ENCODE measurements at places on chromosomes 3 and 15. TPM values are rescaled to one million over a fixed set of nuclear protein-coding genes. Genes with fewer than 3 reads are reported as not detected.

GRCh38 chr3:197338586-197338985 is 40.2 kb upstream of the DLG1 start:
- DNase-seq = no peak

- DNase-seq = no peak
Observed at GRCh38 chr3:162764808-162765071, 1268.1 kb downstream of the OTOL1 start.

- no peak for DNase-seq
Observed at GRCh38 chr3:177195242-177195991, 1.9 kb downstream of the TBL1XR1 start.

GRCh38 chr3:116835658-116836057 is 126.1 kb downstream of the TUSC7 start:
- no peak for DNase-seq

GRCh38 chr15:95799286-95800200 is 531.0 kb upstream of the NR2F2 start:
- DNase-seq = no peak

DNA sequence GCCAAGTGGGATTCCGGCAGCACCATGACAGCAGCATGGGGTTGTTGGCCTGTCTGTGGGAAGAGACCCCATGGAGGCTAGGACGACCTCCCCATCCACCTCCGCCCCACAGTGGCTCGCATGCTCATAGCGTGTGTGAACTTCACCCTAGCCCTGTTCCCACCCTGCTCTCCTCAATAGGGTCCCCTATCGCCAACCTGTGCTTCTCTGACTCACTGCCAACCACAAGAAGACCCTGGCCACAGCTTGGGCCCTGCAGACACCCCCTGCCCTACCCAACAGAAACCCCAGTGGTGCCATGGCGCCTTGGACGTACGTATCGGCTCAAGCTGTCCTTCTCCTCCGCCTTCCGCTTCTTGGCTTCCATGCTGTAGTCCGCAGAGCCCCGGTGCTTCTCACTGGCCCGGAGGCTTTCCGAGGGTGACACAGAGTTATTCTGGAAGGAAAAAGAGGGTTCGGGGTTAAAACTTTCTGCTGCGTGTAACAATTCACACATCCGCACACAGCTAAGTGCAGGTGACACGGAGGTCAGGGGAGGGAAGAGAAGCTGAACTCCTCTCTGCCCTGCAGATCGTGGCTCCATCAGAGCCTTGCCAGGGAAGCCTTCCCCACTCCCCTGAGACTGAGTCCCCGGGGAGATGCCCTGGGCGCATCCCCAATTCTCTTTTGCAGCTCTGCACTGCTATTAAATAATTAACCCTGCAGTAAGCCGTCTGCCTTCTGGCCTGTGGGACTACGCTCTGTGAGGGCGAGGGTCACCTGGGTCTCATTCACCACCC is 37.3 kb downstream of the TLE3 start:
- no peak for DNase-seq

DNA sequence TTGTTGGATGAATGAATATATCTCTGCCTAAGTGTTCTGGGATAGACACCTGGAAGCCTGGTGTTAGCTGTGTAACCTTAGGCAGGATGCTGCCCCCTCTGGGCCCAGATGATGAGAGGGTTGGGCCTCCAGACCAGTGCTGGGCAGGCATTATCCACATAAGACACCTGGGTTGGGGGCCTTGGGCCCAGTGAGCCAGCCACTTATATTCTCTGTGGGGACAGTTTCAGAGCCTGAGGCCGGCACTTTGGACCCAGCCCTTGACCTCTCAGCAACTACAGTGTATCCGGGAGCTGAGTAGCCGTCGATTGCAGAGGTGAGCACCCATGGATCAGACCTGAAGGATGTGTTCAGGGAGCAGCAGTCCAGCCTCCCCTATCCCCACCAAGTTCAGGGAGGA is 2.2 kb downstream of the HEMK1 start:
- DNase-seq = no peak

GRCh38 chr15:65559941-65560340 is 29.7 kb downstream of the HACD3 start:
- DNase-seq = no peak

DNA sequence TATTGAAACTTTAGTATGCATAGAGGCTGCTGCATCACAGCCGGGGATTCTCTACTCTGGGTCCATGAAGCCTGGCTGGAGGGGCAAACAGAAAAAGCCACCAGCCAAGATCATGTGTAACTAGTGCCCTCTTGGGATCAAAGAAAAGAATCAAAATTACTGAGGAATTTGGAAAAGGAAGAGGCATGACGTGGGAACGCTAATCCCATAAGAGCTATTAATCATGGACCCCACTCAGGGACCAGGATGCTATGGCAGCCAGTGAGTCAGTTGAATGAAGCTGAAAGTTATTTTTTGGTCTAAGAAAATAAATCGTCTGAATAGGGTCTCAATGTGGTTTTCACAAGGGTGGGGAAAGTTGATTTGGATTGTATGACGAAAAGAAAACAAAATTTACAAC is 1165.1 kb downstream of the ROBO2 start:
- no peak for DNase-seq

DNA sequence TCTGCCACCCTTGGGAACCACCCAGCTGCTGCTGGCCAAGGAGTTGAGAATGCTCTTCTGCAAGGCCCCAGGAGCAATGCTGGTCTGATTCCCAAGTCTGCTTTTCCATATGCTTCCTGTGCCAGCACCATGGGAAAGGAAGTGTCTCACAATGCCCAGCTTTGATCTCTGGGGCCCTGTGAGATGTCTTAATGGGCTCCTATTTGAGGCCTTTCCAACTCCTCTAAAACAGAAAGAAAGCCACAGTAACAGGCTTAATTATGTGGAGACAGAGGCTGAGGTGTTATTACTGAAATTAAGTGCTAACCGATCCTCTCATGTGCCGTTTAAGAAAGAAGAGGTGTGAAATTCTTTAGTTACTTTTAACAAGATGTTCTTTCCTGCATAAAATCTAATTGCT is 4.5 kb downstream of the EOGT start:
- DNase-seq = no peak

DNA sequence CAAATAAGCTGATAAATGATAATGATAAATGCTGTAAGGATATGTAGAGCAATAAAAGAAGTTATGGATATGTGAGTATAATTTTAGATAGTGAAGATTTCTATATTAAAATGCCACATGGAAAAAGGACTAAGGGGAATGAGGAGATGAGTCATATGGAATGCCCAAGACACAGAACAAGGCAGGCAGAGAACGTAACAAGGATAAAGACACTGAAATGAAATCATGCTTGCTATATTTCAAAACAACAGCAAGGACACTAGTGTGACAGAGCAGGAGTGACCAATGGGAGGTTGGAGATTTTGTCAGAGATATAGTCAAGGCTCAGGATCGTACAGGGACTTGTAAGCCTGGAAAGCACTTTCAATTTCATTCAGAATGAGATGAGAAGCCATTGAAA is 621.5 kb upstream of the SEMA6D start:
- no peak for DNase-seq

DNA sequence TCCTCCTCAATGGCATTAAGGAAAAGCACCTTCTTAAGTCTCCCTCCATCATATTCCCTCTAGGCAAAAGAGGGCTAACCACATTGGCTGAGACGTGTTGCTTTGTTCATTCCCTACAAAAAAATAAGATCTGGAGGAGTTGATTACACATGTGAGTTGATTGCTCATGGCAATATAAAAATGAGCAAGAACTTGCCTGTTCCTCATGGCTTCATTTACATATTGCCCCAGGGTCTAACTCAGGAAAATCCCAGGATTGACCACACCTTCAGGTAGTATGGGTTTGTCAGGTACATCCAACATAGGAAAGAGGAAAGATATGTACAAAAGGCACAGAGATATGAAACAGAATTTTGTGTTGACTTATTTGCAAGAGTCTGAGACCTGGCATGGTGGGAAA is 35.5 kb downstream of the NFKBIZ start:
- no peak for DNase-seq

DNA sequence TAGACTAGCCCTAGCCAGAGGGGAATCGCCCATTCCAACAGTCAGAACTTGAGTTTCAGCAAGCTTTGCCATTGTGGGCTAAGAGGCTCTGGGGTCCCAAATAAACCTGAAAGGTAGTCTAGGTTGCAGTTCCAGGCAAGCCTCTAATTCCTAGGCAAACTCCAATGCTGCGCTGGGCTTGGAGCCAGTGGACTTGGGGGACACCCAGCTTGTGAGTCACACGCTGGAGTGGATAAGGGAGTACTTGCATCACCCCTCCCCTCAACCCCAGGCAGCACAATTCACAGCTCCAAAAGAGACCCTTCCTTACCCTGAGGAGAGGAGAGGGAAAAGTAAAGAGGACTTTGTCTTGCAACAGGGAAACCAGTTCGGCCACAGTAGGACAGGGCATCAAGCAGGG is 105.2 kb upstream of the DPPA4 start:
- no peak for DNase-seq

DNA sequence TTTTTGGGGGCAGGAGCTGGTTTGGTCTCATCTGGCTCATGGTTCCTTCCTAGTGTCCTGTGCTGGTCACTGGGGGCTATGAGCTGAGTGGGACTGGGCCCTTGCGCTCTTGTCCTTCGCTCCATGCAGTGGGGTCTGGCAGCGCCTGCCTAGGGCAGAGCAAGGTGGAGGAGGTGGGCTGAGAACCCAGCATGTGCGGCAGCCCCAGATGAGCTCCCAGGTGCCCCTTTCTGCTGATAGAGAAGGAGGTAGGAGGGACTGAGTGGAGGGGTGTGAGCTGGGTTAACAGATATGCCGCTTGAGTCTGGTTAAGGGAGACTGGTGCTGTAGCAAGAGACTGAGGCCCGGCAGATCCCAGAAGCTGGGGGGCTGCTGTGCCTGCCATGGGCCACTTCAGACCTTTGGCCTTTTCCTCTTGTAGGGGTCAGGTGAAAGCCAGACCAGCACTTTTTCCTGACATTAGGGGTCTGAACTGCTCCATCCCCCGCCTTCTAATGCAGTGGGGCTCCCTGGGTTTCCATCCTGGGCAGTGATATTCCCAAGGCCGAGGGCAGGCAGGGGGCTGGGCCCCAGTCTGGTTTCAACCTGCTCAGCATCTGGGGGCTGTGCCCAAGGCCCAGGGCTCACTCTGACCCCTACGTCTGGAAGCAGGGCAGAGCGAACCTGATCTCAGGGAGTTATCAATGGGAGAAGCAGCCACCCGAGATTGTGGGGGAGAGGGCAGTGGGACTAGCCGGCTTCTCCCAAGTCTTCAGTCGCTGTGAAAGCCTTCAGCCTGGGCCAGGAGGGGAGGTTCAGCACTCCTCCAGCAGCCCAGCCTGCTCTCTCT is 62.9 kb upstream of the PRR23C start:
- peak; percentile 73 for DNase-seq

GRCh38 chr3:195849322-195850074 is 37.8 kb upstream of the MUC4 start:
- DNase-seq = no peak

DNA sequence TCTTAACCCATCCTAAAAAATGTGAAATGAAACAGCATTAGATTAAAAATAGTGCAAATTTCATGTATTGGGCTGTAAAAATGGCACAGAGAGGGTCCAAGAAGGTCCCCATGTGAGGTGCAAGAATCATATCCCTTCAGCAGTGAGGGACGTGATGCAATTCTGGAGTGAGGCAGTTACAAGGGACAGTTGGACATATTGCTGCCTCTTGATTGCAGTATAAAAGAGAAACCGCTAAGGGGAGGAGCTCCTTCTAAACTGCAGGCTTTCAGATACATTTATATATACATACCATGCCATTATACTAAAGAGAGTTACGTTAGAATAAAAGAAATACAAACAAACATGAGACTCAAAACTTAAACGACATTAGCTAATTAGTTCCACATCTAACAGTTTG is 304.2 kb upstream of the CTNNB1 start:
- DNase-seq = no peak

DNA sequence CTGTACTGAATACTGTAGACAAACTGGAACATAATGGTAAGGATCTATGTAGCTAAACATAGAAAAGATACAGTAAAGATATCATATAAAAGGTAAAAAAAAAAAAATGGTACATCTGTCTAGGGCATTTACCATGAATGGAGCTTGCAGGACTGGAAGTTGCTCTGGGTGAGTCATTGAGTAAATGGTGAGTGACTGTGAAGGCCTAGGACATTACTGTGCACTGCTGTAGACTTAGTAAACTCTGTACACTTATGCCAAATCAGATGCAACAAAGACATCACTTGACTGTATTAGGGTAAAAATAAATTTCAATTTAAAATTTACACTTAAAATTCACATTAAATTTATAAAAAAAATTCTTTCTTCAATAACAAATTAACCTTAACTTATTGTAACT is 281.3 kb upstream of the LMCD1 start:
- DNase-seq = no peak

GRCh38 chr3:166223120-166223519 is 385.9 kb upstream of the BCHE start:
- no peak for DNase-seq

DNA sequence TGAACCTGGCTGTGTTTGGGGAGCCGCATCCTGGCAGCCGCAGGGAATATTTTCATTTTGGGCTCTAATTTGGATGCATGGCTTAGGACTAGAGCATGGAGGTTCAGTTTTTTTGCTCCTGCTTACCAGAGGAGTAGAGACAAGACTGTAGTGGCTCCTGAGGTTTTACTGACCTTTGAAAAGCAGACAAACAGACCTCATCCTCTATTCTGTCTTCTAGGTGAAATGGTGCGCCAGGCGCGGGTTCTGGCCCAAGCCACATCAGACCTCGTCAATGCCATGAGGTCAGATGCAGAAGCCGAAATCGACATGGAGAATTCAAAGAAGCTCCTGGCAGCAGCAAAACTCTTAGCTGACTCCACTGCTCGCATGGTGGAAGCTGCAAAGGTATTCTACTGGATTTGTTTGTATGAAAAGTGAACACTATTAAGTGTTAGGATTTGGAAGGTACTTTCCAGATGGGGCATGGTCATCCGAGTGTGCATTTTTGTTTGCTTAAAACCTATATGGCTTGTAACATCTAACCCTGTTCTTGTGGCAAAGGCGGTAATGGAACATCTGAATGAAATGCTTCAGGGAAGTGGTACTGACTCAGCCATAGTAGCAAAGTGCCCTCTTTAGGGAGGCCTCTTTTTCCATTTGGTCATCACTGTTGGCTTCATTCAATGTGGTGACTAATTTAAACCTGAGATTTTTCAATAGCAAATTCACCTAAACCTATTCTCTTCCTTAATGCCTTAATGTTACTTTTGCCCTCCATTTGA is 330.7 kb upstream of the TPM1 start:
- DNase-seq = no peak

The NT5DC2 gene
- 47.1 TPM for total RNA-seq

The ARHGAP11A gene
- total RNA-seq = 8.1 TPM

The CPLX3 gene
- total RNA-seq = 0.17 TPM

The CPN2 gene
- total RNA-seq = not detected

The TF gene
- 5.4 TPM for total RNA-seq

The PRSS50 gene
- not detected for total RNA-seq

The NR2F2 gene
- 6.4 TPM for total RNA-seq

The CCNL1 gene
- 118 TPM for total RNA-seq

The CRYGS gene
- total RNA-seq = 0.42 TPM

Data from lower leg skin (tissue), 4 donors.